ENCODE measurements at places on chromosomes 7 and 10.

DNA sequence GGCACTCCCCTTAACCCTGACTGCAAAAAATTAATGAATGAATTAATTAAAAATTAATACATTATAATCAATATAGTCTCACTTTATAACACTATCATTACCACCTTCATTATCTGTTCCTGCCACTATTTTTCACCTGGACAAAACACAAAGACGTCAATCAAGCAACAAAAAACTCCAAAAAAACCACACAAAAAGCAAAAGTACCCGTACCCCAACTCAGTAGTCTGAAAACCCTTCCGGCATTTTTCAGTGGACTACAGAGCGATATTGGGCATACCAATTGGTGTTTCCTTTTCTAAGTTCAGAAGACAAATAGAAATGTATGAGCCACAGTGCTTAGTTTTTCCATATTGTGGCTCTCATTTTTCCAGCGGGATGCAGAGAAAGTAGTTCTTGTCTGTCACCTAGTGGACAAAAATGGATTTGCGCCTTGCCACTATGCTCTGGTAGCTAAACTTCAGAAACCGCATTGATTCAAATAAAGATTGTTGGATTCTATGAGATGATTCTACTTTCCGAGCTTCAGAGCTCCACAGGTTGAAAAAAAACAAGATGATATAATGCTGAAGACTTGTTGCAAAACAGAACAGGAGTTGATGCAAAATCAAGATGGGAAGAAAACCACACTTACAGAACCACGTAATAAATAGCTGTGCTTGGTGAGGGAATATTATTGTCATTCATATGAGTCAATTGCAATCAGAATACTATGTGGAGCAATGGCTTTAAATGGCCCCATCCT, 50.6 kb upstream of the ITGB1 start:
- DNase-seq, result no peak

- DNase-seq, result no peak
These were observed 4.5 kb downstream of the TNS3 start for GRCh38 chr7:47577321-47577919.

DNA sequence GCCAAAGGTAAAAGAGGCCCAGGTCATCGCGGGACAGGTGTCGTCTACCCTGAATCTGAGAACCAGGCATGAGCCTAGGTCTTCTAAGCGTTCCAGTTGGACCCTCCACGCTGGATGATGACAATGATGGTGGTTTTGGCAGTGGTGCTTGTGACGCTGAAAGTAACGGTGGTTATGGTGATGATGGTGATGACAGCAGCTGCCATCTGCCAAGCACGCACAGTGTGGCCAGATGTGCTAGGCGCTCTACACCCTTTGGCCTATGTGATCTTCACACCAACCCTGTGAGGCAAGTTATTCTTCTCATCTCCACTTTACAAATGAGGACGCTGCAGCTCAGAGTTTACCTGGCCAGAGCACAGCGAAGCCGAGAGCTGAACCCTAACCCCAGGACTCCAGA, 93.9 kb downstream of the FAM53B start:
- DNase-seq, result no peak

- DNase-seq, result no peak
These were observed 131.1 kb downstream of the ELAPOR2 start for GRCh38 chr7:86928308-86928707.

- DNase-seq, result no peak
These were observed 249.3 kb upstream of the NEBL start for GRCh38 chr10:21146436-21146789.

DNA sequence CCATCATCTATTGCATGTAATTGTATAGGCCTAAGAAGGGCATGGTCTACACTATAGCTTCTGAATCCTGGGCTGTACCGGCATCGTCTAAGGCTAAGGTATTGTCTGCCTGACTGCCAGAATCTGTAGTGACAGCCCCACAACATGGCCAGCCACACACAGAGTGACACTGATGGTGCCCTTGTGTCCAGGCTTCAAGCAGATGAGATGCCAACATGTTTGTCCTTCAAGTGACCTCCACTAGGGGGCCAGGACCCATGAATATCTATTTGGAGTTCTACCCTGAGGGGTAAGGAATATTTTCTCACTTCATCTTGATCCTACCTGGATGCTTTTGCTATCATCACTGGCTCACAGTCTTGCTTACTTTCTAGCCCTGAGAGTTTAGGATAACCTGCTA, 1.5 kb downstream of the CYP3A7 start:
- no peak for DNase-seq

Measured in activated naive CD4-positive, alpha-beta T cell (primary cell).